ENCODE measurements at places on chromosomes 5 and 9.

DNA sequence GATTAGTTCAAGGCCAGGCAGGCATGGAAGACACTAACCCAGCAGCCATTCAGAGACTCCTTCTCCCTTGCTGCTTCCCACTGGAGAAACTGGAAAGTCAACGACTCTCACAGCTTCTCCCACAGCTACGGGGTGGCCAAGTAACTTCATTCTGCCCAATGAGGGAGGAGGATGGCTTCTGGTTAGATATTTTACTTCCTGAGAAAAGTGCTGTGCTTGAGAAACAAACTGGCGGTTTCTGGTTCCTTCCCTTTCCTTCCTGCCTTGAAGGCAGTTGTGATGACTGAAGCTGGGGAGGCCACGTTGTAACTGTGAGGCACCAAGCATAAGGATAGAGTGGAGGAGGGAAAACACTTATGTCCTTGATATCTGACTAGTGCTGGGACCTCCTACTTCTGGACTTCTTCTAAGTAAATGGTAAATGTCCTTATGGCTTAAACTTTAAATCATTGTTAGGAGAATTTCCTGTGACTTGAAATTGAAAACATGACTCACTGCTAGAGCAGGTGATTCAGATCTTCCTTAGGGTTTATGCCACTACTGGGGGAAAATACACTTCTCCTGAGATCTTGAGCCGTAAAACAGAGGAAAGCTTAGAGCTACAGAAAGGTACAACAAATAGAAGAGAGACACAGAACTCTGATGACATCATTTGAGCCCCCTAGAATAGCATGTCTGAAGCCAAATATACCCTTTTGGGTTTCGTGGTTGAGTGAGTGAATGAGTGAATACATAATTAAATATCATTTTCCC, 3.1 kb upstream of the GNPDA1 start:
- DNase-seq, result peak; percentile 28

- no peak for DNase-seq
Observed at GRCh38 chr9:6562201-6562600, 83.3 kb downstream of the GLDC start.

GRCh38 chr5:39395521-39395920, 29.3 kb downstream of the DAB2 start:
- DNase-seq, result no peak

DNA sequence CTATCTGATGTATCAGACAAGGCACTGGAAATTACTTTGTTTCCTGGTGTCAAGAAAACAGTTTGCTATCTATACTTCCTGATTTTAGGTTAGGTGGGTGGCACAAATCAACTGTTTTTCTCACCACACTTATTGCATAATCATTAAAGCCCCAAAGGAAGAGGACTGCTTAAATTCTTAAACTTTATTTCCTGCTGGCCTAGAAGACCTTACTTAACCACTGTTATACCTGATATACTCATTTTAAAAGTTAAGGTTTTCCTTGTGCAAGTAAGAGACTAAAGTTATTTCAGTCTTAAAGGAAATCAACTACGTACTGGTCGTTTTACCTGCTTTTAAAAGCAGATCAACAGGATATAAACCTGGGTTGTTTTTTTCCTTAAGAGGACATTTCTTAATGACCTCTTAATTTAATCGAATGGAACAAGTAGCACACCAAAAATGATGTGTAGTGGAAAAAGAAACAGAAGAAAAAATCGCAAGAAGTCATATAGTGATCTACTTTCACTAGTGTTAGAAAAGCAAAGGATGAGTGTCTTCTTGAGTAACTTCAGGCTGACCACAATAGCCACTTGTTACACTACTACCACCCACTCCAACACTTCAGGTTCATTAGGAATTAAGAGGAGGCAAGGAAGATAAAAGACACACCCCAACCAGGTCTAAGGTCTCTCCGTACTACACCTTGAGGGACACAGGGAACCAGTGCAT, 974 bp downstream of the CLINT1 start:
- DNase-seq, result no peak

DNA sequence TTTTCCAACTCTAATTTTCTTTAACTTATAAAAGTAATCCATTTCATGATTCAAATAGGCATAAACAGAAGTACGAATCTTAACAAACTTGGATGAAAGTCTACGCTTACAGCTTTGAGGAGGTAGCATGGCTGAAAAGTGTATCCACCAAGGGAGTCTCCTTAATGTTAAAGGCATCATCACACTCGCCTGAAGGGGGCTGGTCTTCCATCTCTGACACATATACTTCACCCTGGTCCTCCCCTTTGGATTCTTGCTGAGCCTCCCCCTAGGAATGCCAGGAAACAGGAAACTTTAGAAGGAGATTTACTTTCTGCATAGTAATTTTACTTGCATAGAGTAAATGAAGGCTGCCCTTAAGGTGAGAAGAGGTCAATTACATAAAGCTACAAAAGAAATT, 10.3 kb upstream of the NME5 start:
- no peak for DNase-seq

DNA sequence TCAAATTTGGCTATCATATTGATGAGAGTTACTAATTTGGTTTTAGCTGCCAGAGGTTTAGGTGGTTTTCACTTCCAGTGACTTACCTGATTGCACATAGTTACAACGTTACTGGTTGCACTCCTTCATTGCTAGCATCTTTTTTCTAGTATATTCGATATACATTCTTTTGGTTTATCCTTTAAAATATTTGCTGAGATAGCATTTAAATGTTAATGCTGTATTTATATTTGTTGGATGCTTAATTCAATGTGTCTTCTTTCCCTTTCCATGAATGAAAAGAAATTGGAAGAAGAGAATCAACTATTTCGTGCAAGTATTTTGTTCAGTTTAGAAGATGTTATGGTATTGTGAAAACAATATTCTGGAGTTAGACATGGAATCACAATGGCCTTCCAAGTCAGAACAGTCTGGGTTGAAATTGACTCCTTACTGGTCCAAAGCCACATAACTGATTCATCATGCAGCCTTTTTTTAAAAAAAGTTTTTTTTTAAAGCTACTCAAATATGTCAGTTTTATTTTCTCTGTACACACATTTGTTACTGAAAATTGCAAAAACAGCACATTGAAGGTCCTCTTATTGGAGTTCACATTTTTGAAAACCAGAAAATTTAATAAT, 2.2 kb downstream of the SPIN1 start:
- no peak for DNase-seq

DNA sequence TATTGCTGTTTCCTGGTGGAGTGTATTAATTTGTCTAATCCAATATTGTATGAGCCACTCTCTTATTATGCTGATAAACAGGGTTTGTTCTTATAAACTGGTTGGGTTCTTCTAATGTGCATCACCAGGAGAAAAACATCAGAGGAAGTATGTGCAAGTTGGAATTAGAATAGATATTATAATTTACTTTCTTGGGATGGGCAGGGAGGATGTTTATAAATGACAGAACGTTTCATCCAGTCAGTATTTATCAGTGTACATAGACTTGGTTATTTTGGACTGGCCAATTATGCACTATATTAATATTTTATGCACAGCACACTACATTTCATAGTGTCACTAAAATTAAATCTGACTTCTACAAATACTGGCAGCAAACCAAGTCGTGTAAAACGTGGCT, 495.8 kb downstream of the PSAT1 start:
- DNase-seq, result no peak

DNA sequence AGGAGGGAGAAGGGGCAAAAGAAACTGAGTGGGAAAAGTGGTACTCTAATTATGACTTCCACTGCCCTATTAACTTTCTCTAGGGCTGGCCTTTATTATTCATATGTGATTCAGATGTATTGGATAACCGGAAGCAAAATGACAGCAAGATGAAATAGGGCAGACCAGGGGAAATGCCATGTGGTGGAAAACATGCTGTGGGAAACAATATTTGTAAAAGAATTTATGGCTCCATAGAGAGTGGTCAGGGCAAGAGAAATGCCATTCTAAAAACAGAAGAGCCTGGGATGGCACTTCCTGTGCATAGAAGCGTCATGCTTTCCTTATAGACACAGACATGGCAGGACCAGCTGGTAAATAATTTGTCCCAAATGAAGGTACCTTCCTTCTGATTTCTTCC, 67.7 kb downstream of the MEGF10 start:
- no peak for DNase-seq

DNA sequence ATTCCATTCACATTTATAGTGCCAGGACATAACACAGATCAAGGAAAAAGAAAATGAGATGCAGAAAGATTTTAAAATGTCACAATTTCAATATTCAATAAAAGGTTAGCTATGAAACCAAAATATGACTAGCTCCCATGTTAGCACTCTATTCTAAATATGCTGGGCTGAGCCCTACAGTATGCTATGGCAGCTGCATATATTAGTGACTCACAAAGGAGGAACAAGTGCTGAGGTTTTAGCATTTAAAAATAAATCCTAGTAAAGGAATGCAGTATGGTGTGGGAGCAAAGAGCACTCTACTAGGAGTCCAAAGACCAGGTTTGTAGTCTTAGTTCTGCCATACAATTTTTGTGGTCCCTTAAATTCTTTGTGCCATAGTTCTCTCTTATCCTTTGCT, 118.4 kb downstream of the OXCT1 start:
- no peak for DNase-seq

GRCh38 chr5:33737697-33738096, 154.1 kb downstream of the ADAMTS12 start:
- DNase-seq, result no peak

DNA sequence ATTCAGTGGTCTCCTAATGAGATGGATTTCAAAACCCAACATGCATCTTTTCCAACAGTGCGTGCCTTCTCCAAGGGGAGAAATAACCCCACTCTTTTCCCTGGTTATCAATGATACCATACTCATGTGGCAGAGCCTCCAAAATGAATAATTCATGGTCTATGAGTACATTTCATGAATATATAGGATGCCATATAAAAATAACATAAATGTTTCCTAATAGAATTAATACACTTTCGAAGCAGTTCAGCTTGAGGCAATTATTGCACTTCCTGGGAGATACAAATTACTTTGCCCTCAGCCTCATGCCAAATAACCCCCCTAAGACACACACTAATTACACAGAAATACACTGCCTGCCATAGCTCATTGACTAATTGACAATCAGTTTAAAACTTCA, 318.6 kb downstream of the ZSWIM6 start:
- no peak for DNase-seq

DNA sequence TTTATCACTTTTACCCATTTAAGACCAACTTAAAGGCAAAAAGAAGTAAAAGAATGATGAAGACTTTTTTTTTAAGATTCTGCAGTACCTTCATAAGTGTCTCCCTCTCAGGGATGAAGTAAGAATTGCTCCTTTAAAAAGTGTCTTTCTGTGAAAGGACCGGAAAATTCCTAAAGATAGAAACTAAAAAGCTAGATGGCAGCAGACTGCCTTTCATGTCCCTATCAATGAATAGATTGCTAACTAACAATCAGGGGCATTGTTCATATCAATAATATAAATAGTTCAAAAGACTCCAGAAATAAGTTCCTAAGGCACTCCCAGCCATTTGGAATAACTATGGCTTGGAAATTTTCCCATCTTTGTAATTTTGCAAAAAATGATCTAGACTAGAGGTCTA, 558.0 kb downstream of the PDE4D start:
- no peak for DNase-seq

DNA sequence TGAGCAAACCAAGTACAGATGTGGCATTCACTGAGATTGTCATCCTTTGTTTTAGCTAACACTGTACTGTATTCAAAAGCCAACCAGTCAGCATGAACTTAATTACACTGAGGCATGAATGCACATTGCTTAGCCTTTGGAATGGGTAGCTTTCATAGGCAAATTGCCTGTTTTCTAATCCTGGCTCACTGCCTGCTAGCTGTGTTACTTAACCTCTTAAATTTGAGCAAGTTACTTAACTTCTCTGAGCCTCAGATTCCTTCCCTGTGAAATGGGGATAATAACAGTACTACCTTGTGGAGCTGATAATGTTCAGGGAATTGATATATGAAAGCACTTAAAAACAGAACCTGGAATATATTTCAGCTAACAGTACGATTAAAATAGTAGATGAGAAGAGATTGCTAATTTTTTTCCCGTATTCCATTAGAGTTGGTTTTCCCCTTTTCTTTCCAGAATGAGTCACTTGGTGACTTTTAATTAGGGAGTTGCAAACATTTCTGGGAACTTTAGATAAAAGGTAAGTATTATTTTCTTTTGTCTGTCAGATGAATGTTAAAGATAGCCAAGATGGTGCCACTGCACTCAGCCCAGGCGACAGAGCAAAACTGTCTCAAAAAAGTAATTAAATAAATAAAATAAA, 43.9 kb downstream of the ARRDC3 start:
- no peak for DNase-seq

- DNase-seq, result no peak
Observed at GRCh38 chr5:73814233-73814846, 188.3 kb downstream of the ARHGEF28 start.

GRCh38 chr5:148421661-148422060, 37.9 kb downstream of the FBXO38 start:
- no peak for DNase-seq

DNA sequence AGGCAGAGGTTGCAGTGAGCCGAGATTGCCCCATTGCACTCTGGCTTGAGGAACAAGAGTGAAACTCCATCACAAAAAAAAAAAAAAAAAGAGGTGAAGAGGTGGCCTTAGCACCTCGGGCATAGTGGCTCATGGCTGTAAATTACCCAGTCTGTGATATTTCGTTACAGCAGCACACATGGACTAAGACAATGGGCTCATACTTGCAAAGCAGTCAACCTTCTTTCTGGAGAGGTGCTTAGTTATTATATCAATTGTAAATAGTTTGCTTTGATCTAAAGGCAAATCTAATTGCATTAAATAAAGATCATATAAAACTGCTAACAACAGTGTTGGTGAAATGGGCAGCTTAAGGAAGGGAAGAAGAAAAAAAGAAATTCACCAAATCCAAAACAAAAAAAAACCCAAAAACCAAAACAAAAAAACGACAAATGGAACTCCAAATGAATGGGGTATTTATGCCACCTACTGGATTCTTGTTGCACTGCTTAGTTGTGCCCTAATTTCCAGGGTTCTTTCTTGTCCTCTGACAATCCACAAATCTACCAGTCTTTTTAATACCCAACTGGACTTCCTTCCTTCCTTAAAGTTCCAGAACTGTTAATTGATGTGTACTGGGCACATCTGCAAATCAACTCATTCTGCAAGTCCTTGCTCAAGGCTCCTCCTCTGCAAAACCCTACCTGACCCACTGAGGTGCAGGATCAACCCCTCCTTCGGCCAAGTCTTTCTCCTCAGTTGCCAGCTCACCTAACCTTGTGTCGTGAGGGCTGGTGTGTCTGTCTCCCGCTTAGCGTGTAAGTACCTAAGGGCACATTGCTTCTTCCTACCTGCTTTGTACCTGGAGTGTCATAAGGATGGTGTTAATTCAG, 35.0 kb upstream of the DMRT1 start:
- no peak for DNase-seq

DNA sequence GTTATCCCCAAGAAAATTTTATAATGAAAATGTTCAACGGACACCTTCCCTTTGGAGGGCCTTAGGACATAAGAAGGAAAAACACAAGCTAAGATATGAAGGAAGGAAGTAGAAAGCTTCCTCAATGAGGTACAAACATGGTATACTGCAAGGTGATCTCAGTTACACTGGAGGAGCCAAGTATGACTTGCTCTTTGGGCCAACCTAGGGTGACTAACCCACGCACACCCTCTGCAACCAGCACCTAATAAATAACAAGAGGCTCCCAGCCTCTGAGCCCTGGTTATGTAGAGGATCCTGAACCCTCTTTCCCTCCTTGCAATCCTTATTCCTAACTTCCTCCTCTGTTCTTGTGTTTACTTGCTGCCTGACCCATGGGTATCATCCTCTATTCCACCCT, 38.3 kb upstream of the KCNV2 start:
- DNase-seq, result no peak

GRCh38 chr9:14806941-14807520, 84.5 kb upstream of the CER1 start:
- DNase-seq, result no peak

All from stimulated activated CD8-positive, alpha-beta memory T cell treated with anti-CD3 and anti-CD28 coated beads, Interleukin-7, amount 100 ng/mL, for 4 hours (primary cell).